Inflammatory macrophage treated with lipopolysaccharide for 1 hour (primary cell): ENCODE measurements at places on chromosomes 7 and 10.

- no peak for DNase-seq
Measured at GRCh38 chr7:95509199-95509598, 23.5 kb downstream of the ASB4 start.

- DNase-seq = no peak
Measured at GRCh38 chr7:127251465-127252376, 1.0 kb downstream of the GRM8 start.

DNA sequence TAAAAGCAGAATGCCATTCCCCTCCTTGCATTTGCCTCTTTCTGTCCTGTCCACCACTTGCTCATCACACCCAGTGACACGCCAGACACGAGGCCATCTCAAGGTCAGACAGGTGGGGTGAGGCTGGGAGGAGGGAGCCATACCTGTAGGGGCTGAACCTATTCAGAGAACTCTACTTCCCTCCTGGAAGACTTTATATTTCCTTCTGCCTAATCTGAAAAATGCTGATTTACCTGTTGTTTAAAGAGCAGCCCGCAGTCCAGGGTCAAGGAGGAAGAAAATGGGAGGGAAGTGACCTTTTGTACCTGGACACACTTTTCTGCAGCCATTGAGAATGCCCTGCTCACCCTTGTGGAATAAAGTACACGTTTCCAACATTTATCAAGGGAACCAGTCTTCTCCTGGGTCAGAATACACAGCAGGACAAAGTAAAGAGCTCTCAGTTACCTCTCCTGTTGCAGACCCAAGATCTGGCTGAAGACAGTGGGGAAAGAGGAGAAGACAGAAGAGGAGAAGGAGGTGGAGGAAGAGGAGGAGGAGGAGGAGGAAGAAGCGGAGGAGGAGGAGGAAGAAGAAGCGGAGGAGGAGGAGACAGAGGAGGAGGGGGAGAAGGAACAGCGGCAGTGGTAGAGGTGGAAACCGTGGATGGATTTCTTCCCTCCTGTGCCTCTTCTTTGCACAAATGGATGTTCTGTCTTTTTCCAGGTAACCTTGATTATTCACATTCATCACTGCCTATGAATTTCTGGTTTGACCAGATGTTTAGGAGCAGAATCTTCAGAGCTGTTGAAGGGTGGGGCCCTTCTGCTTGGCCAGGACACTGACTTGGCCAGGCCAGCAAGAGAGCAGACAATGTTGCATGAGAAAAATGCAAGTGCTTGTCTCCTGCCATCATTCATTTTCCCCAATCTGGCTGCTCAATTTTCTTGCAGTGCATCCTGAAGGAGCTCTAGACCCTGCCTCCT, 1.2 kb upstream of the BLNK start:
- DNase-seq = no peak

DNA sequence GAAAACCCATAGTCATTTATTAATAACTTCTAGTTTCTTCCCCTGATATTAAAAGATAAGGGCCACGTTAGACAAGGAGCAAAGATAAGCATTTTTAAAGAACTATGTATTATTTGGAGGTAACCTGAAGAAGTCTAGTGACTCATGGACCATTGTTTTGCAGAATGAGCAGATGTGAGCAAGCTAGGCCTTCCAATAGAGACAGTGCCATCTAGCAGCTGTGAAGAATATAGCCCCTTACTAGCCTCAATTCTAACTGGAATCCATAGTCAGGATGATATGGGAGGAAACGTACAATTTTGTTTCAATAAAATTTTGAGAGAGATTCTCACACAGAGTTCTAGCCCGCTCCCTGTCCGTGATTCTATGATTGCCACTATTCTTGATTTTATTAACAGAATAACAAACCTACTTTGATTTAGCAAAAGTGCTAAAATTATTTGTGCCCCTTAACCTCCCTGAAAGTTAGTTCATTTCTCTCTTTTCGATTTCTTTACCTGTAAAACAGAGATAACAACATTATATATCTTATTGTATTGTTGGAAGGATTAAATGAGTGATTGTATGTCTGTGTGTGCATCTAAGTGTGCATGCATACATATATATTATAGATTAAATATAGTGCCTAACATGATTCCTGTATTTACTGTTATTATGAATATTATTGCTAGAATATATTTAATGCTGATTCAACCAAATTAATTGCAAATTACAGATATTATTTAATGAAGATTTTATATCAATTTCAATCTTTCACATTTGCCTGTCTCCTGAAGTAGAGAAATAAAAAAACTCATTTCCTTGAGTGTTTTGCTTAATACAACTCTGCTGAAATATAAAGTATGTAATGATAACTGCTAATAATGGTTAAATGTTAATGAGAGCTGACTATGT, 22.7 kb downstream of the FAM237B start:
- DNase-seq = peak; percentile 35
